Lower lobe of right lung (tissue), 2 donors: ENCODE measurements at places on chromosomes 4 and X. TPM values are rescaled to one million over a fixed set of nuclear protein-coding genes. Genes with fewer than 3 reads are reported as not detected.

Gene FDCSP
- not detected for total RNA-seq

- no peak overlapping the region for H3K27ac ChIP-seq
- no peaks in the 10 kb centered on the region for H3K36me3 ChIP-seq
- H3K4me3 ChIP-seq: no peak overlapping the region
- no peaks in the 10 kb centered on the region for H3K27me3 ChIP-seq
Measured at GRCh38 chr4:152499344-152499743, 36.5 kb downstream of the FBXW7 start.

Gene COMMD8
- total RNA-seq: 14.5 TPM

- no peak for DNase-seq
- H3K27ac ChIP-seq: no peak overlapping the region
- no peaks in the 10 kb centered on the region for H3K36me3 ChIP-seq
- H3K27me3 ChIP-seq: no peaks in the 10 kb centered on the region
- H3K4me1 ChIP-seq: no peaks in the 10 kb centered on the region
- no peak overlapping the region for H3K4me3 ChIP-seq
Measured at GRCh38 chr4:27881705-27882104, 1021.1 kb downstream of the STIM2 start.

Gene NXT2
- total RNA-seq: 12.3 TPM
